ENCODE measurements at places on chromosomes 4 and X.
A peak's percentile ranks its signal among the peaks of the same experiment; 100 is the strongest.

GRCh38 chr4:108168671-108169523 is at the start of gene LEF1:
Gene LEF1 (minus strand): TSS chr4:108168932. CDS start chr4:108167767, 1,165 bp downstream.
- peak; percentile 48 for DNase-seq

DNA sequence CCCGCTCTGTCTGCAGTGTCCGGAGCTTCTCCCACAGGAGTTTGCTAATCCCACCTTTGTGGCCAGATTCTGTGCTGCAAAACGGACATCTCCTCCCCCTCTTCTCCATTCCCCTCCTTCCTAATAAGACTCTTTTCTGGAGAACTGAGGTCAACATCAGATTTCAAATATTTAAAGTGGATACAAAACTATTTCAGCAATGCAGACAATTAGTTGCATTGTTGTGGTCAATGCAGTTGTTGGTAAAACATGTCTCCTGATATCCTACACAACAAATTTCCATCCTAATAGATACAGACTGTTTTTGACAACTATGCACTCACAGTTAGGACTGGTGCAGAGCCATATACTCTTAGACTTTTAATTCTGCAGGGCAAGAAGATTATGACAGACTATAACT is 5.1 kb upstream of the MCUB start:
- DNase-seq, result no peak

DNA sequence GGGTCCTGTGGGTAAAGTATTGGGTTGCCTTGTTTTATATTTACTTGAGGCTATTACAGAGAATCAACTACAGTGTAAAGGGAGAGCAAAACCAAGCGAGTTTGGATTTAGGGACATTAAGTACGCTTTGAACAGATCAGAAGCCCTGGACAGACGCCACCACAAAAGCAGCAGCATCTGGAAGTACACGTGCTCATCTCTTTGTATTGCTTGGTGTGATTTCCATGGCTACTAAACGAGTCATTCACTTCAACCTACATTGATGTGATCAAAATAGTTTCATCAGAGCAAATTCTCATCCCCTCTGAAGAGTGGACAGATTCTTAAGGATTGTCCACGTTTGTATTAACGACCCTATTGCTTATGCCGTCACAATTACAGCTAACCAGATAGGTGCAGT is 85.1 kb downstream of the SORBS2 start:
- no peak for DNase-seq

GRCh38 chr4:47031751-47032404 is 511 bp downstream of the GABRB1 start:
- DNase-seq, result no peak

DNA sequence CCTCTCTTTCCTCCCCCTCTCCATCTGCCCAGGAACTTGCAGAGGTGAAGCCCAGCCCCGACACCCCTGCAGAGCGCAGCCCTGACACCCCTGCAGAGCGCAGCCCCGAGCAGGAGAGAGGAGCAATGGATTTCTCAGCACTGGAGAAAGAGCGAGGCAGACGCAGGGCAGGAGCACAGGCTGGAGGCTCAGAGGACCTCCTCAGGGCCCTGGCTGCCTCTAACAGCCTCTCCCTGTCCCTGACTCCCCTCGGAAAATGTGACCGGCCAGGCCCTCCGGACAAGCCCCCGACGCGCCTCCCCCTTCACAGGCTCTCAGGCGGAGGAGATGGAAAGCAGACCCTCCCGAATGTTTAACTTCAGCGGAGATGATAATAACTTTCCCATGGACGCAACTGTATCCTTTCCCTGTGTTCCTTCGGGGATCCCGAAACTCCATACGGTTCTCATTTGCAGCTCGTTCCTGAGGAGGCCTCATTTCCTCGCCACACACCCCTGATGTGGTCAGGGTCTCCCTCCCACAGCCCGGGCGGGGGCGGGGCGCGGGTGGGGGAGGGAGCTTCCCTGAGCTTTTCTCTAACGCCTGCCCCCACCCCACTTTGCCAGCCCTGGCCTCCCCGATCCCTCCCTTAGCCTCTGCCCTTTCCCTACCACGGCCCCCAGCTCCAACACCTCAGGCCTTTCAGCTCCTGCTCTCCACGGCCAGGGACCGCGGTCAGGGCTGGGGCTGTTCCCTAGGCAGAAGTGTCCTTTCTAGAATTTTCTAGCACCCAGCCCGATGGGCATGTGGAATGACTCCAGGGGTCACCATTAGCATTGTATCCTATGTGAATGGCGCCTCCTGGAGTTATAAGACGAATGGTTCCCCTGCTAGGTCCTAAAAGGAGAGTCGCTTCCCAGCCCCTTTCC is 201.1 kb upstream of the BCOR start:
- DNase-seq, result no peak

DNA sequence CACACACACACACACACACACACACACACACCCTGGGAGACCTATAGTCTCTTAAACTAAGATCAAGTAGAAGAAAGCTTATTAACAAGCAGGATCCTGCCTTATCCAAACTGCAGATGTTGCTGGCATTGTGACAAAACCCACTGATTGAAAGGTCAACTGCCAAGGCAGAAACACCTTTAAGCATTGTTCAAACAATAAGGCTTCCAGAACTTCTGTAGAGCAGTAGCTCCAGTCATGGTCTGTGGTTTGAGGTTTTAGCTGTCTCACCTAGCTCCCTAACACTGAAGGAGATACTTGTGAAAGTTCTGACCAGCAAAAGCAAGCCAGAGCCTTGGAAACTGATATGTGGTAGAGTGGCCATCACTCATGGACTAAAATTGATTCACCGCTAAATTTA is 59.8 kb downstream of the PTCHD1 start:
- no peak for DNase-seq

DNA sequence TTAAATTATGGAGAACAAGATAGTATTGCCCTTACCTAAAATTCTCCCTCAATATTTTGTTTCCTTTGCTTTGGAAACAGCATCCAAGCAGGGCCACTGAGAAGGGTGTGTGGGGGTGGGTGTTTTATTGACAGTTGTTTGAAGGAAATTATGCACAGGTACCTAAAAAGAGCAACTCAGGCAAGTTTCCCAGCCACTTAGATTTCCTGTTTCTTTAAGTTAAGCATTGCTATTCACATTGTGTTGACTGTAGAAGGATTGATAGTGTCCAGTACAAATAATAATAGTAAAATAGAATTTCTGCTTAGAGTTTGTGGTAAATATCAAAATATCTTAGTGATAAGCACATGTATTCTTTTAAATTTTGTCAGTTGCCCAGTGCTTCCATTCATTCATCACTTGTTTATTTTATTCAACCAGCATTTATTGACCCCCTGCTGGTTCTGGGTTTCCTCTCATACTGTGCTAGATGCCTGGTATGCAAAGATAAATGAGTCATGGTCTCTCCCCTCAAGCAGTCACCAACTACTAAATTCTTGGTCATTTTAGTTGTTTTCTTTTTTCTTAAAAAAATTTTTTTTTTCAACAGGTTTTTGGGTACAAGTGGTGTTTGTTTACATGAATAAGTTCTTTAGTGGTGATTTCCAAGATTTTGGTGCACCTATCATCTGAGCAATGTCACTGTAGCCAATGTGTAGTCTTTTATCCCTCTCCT is 50.0 kb downstream of the GALNT7 start:
- DNase-seq, result no peak

GRCh38 chr4:156419080-156419685 is 465.5 kb upstream of the CTSO start:
- no peak for DNase-seq

DNA sequence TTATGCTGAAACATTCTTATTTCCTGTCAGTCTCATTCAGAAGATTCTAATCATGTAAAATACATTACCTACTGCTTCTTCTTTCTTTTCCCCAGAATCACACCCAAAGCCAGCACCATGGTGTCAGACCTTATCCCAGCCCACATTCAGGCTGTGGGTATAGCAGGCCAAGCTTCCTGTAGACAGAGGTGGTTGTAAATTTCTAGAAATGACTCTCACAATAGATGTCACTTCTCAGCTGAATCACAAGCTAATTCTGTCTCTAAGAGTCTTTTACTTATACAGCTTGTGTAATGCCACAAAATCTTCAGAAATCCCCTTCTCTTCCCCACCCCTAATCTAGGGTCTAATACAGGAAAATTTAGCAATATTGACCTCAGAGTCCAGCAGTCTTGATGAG is 239.6 kb downstream of the PARM1 start:
- DNase-seq, result no peak

DNA sequence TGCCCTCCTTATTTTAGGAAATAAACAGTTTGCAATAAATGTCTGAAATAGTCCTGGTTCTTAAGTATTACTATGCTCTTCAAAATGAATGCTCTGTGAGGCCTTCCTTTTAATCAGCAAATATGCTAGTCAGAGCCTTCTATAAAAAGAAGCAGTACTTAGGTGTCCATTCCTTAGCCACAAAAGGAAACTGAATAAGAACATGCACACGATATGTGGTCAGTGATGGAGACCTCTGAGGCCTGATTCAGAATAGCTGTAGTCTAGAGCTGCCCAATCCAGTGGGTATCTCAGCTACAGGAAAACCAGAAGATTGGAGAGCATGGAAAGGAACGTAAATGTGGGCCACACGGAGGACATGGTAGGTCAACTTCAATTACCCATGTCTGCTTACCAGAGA is 141.8 kb downstream of the RASL11B start:
- no peak for DNase-seq
